CD4-positive, alpha-beta T cell treated with Interleukin-6 at 100 ng/mL for 8 hours (primary cell): ENCODE measurements at places on chromosomes 16 and 17.

- DNase-seq, result no peak
These were observed 12.0 kb upstream of the KRT19 start for GRCh38 chr17:41539979-41540701.

DNA sequence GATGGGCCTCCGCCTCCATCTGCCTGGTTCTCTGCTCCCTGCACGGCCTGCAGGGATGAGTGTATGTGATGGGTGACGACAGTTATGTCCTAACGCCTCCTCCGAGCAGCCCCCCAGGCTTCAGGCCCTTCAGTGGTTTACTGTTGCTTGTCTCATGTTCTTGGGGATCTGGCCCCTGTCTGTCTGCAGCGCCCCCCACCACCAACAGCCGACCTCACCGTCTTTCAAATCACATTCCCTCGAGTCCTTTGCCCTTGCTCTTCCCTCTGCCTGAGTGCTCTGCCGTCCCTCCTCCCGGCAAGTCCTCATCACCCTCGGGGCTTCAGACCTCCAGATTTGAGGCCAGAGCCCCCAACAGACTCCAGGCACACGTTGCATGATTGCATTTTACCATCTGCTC, 18.2 kb downstream of the METTL22 start:
- DNase-seq, result no peak

DNA sequence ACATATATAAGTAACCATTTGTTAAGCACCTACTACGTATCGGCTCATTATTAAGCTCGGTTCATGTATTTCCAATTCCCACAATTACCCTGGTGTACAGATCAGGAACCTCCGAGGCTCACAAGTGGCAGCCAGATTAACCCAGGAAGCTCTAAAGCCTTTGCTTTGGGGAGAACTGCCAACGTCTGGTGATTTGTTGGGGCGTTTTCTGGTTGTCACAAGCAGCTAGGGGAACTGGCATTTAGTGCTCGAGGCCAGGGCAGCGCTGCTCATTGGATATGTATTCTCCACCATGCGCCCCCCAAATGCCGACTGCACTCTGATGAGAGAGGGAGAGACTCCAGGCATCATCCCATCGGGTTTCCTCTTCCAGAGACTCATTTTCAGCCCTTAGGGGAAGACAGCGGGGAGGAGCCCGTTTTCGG, 541 bp downstream of the ZNF18 start:
- DNase-seq, result peak; percentile 18

- DNase-seq, result no peak
These were observed 11.9 kb downstream of the RAB40B start for GRCh38 chr17:82686366-82687324.

DNA sequence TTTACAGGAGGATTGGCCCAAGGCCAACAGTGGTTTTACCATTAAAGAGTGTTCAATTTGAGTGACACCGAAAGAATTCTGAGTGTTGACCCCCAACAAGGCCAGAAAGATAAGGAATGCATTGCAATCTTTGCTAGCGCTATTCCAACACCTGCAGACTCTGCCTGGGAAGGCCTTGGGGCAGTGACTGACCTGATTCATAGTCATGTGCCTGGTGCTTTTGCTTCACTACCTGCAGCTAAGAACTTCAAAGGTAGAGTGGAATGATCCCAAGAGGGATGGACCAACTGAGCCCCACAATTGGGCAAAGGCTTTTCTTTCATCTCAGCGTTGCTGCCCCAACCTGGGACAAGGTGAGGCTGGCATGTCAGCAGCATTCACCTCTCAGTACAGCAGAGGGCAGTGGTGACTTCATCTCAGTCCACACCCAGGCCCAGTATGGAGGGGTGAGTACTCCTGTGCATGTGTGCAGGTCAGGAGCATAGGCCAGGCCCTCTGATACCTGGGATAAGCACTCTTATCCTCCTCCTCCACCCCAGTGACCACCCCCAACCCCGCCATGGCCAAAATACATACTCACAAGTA, 149.6 kb upstream of the GNAO1 start:
- peak; percentile 20 for DNase-seq

DNA sequence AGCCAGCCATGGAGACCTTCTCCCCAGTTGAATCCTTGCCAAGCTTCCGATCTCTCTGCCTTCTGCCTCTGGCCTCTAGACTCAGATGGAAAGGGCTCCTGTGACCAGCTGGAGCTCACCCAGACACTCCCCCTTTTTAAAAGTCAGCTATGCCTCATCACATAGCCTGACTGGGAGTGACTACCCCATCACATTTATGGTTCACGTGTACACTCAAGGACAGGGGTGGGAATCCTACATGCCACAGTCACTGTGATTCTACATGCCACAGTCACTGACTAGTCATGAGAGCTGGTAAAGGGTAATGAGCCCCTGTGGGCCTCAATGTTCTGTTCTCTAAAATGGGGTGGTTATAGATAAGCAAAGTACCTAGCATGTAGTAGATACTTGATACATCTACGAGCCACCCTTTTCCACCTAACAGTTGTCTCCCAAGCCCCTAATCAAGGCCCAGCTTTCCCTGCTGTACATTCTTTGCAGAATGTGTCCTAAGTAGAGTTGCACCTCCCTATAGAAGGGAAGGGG, 85.1 kb downstream of the RGS9 start:
- DNase-seq, result no peak

- DNase-seq, result peak; percentile 59
These were observed 32.6 kb upstream of the TAC4 start for GRCh38 chr17:49880291-49881053.

- DNase-seq, result no peak
These were observed 12.4 kb downstream of the CNGB1 start for GRCh38 chr16:57958544-57958943.

DNA sequence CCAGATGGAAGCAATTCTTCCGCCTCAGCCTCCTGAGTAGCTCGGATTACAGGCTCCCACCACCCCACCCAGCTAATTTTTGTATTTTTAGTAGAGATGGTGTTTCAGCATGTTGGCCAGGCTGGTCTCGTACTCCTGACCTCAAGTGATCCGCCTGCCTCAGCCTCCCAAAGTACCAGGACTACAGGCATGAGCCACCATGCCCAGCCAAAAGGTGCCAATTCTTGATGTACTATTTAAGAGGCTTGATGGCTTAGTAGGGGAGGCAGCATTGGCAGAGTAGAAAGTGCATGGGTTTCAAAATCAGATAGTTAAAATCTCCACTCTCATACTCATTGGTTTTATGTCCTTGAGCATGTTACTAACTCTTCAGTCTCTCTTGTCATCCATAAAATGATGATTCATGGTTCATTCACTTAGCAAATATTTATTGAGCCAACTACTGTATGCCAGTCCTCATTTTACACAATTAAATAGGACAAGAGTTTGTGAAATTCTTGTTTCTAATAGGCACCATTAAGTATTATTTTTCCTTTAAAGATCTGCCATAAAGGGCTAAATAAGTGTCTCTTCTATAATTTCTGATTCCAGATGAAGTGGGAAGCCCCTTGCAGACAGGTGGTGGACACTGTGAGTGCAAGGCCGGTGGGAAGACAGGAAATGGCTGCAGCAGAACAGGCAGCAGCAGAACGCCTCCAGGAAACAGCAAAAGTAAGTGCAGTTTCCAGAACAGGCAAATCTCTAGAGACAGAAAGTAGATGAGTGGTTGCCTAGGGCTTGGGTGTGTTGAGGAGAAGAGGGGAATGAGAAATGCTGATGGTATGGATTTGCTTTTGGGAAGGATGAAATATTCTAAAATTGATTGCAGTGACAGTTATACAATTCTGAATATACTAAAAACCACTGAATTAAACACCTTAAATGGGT, 8.2 kb upstream of the RPL27 start:
- no peak for DNase-seq

DNA sequence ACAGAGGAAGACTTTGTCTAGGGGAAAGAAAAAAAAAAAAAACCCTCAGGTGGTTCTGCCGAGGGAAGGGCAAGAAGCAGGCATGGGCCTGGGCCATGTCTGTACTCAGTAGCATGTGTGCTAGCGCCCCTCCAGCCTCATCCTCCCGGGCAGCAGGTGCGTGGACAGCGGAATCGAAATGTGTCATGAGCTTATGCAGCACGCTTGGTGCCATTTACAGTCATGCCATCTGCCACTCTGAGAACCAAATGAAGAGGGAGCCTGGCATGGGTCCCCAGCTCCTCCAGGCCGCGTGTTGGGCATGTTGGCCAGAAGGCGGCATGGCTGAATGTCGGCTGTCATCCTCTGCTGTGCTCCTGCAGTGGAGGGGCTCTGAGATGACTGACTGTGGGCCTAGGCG, 31.4 kb downstream of the CRAMP1 start:
- DNase-seq, result no peak

GRCh38 chr16:22225060-22225459, 19.0 kb downstream of the EEF2K start:
- no peak for DNase-seq

DNA sequence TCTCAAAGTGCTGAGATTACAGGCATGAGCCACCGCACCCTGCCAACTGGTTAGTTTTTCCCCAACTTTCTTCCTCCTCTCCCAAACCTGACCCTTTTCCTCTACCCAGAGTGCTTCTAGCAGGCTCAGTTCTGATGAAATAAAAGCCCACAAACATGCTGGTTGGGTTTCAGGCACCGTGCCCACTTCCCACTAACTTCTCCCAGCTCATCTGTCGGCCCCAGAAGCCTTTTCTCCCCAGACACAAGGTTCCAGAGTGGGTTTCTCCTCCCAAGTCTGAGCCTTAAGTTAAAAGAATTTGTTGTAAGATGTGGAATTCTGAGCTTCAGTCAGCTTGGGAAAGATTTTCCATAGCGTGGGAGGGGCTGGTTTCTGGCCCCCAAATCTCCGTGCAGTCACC, 11.5 kb upstream of the SCN4A start:
- DNase-seq, result no peak

DNA sequence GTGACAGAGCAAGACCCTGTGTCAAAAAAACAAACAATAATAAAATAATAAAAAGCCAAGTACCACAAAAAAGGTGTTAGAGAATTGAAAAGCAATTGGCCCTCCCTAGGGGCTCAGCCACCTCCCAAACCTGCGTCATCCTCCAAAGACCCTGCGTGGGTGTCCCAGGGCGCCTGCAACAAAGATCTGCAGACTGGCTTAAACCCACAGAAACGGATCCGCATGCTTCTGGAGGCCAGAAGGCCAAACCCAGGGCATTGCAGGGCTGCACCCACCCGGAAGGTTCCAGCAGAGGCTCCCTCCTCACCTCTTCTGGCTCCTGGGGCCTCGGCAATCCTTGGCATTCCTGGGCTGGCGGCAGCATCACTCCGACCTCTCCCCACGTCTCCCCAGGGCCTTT, 1.5 kb downstream of the ENPP7 start:
- no peak for DNase-seq

DNA sequence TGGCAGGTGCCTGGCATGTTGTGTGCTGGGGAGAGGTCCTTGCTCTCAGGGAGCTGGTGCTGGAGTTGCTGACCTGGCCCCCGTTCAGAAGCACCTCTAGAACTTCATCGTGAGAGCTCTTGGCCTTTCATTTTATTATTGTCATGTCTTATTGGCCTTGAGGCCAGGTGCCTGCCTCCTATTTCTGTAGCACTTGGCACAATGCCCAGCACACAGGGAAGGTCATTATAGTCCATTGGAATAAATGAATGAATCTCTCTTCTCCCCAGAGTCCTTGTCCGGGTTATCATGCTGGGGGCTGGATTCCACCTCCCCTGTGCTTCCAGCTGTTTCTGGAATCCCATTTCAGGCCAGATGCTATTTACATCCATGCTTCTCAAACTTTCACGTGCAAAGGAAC, 169.2 kb downstream of the HAPSTR1 start:
- no peak for DNase-seq

GRCh38 chr16:84048270-84048669, 5.7 kb upstream of the SLC38A8 start:
- DNase-seq, result no peak

DNA sequence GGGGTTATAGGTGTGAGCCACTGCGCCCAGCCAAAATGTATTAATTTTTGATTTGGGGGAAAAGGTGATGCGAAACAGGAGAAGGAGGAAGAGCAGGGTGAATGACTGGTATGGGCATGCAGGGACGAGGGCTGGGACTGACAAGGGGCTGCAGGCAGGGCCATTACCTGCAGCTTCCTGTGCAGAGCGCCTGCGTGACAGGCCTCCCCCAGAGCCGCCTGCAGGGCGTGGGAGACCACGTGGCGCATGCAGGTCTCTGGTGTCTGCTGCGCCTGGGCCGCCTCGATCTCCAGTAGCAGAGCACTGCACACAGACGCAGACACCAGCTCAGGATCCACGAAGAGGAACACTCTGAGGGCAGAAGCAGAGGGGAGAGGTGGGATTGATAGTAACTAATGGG, 32.4 kb downstream of the PIK3R6 start:
- DNase-seq, result no peak
